ENCODE measurements at places on chromosomes 4 and X. TPM values are rescaled to one million over a fixed set of nuclear protein-coding genes. Genes with fewer than 3 reads are reported as not detected.

Gene MAGEA8
- total RNA-seq, result 4.3 TPM

Gene AKAP14
- not detected for total RNA-seq

Gene HMX1
- not detected for total RNA-seq

Gene KCNIP4
- total RNA-seq, result 9.1 TPM

Gene CSAG2
- not detected for total RNA-seq

Gene WDFY3
- total RNA-seq, result 74.9 TPM

Gene AMTN
- total RNA-seq, result 0.96 TPM

Gene PRKG2
- total RNA-seq, result 0.96 TPM

Gene STARD8
- total RNA-seq, result 2.4 TPM

GRCh38 chr4:3780347-3781171, 14.4 kb downstream of the ADRA2C start:
- peak; percentile 25 for DNase-seq

DNA sequence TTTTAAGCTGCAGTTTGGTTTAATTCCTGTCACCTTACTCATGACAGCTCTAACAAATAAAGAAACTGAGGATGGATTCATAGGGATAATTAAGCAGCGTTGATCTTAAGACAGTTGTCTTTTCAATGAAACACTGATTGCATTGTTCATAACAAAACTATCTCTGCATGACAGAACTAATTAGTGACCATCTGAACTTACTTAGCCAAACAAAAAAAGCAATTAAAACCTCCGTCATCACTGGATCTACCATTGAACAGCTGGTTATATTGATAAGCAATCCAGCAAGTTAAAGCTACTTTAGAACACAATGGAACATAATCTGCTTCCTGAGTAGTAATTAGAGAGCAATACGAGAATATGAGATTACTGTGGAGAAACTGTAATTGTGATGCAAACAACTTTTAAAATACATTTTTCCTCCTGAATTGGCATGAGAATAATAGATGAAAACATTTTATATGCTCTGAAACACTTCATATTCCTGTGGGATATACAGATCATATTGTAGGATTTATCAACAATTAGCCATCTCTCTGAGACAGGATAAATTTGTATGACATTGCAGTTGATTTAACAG, 2576.8 kb downstream of the PCDH7 start:
- DNase-seq, result peak; percentile 8

- no peak for DNase-seq
Observed at GRCh38 chr4:55838356-55838755, 15.1 kb upstream of the EXOC1 start.

GRCh38 chr4:41538887-41539498, 1.0 kb downstream of the LIMCH1 start:
- DNase-seq, result peak; percentile 29

GRCh38 chr4:4950561-4951290, 68.5 kb downstream of the CYTL1 start:
- no peak for DNase-seq

- no peak for DNase-seq
Observed at GRCh38 chrX:141839856-141840255, 1.7 kb downstream of the MAGEC3 start.

DNA sequence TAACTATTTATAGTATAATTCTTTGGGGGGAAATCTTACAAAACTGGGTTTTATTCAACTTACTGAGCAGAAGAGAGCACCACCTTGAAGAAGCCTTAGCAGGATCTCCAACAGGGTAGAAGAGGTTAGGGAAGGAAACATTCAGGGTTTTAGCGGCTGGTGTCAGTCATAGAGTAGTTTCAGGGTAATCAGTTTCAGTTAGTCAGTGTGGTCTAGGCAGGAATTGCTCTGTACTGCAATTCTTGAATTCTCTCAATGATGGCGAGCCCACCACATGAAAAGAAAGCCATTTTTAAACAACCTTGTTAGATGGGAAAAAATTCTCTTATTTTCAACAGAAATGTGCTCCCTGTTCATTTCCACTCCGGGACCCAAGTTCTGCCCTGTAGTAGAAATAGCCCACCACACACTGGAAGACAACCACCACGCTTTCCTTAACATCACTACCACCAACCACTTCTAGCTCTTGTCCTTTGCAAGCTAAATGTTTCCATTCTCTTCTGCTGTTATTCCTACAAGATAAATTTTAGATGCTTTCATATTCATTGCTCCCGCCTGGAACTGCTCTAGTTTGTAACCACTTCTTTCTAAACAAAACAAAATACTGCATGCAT, 25.9 kb downstream of the COL25A1 start:
- no peak for DNase-seq

- no peak for DNase-seq
Observed at GRCh38 chr4:180106122-180106521, 2137.1 kb upstream of the TENM3 start.

DNA sequence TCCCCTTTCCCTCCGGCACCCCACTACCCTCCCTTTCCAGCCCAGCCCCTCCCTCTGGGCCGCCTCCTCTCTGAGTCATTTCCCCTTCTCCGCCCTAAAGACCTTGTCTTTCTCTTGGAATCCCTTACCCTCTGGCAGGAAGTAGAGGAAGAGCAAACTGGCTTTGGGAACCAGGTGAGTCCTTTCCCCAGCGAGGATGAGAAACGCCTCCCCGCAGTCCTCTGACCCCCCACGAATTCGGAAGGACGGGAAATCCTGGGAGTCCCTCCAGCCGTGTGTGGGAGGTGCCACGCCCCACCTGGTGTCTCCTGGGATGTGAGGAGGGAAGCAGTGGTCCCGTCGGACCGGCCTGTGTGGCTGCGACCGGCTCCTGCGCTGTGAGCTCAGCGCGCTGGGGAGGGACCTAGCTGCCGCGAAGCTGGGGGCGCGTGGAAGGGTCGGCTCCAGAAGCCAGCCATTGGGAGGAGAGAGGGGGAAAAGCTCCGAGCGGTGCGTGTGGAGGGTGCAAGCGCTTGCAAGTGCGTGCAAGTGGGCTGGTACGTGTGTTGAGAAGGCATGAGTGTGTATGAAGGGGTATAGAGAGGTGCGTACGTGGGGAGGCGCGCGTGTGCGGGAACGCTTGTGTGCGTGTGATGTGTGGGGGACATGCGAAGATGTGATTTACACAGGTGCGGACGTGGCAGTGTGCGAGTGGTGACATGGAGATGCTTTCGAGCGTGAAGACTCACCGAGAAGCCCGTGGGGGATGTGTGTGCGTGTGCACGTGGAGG, 46.3 kb downstream of the TEX13B start:
- DNase-seq, result no peak

DNA sequence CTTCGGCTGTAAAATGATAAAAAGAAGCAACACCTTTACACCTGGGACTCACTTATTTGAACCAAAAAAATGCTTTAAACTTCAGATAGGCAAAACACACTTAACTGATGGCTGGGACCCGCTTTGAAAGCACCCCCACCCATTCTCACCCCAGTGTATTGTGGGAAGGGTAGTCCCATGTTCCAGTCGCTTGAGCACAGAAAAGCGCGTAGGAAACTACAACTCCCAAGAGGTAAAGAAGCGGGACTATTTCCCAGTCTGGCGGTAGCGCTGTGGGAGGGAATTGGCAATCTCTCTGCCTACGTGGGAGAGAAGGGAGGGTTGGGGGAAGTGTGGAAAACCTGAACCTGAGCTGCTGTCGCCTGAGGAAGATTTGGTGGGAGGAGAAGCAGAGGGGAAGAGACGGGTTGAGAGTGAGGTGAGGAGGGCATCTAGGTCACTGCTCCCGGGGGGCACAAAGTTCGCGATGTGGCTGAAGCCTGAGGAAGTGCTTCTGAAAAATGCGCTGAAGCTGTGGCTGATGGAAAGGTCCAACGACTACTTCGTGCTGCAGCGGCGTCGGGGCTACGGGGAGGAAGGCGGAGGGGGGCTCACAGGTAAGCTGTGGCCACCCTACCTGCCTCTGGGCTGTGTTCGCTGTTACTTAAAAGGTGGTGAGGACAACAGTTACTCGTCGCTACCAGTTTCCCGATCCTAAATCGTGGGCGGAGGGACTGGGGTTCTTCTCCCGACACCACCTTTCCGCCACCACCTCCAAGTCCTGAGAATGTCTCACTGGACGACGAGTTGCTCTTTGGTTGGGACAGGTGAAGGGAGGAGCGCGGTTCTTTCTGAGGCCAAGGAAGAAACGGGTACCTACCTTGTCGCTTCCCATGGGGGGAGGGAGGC, at the start of gene TBC1D8B:
Gene TBC1D8B, plus strand, starts transcription at position 286 of the 888 bp plus-strand sequence. Its CDS starts 181 bp downstream, at position 467.
- DNase-seq, result peak; percentile 96

GRCh38 chr4:139825523-139826014, 159.9 kb downstream of the MGST2 start:
- DNase-seq, result no peak

- no peak for DNase-seq
Observed at GRCh38 chrX:121641560-121641959, 594.1 kb downstream of the GLUD2 start.

- no peak for DNase-seq
Observed at GRCh38 chr4:174199735-174200134, 83.7 kb downstream of the FBXO8 start.

- peak; percentile 12 for DNase-seq
Observed at GRCh38 chrX:138191998-138192397, 519.5 kb downstream of the FGF13 start.

GRCh38 chr4:35789899-35790574, 454.3 kb downstream of the ARAP2 start:
- no peak for DNase-seq

DNA sequence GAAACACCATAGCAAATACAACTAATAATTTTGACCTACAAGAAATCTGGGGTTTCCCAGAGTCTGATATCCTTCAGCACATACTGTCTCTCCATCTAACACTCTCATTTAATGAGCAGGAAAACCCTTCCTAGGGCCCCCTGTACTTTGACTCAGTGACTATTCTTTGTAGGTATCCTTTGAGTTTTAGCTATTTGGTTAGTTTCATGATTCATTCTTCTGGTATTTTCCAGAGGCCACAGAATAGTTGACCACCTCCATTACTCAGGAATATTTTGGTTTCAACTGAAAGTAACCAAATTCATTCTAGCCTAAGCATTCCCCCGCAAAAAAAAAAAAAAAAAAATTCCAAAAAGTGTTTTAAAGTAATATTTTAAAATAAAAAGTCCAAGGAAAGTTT, 140.0 kb downstream of the IDS start:
- no peak for DNase-seq

- DNase-seq, result no peak
Observed at GRCh38 chr4:2835978-2836377, 7.7 kb upstream of the ADD1 start.

GRCh38 chrX:140664939-140665338, 44.6 kb upstream of the LINC00632 start:
- peak; percentile 4 for DNase-seq

DNA sequence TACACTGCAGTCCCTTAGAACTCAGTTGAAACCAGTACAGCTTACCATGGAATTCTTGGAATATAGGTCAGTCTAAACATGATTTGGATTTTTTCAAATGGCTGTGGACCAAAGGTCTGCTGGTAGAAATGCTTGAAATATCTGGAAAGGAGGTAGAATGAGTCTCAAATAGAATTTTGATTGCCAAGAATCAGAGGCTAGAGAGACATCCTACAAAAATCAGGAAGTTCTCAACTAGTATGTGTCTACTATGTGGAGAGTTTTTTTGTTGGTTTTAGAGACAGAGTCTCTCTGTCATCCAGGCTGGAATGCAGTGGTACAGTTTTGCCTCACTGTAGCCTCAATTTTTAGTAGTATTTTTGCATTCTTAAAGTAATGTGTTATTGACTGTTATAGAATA, 53.6 kb downstream of the PAQR3 start:
- DNase-seq, result no peak

DNA sequence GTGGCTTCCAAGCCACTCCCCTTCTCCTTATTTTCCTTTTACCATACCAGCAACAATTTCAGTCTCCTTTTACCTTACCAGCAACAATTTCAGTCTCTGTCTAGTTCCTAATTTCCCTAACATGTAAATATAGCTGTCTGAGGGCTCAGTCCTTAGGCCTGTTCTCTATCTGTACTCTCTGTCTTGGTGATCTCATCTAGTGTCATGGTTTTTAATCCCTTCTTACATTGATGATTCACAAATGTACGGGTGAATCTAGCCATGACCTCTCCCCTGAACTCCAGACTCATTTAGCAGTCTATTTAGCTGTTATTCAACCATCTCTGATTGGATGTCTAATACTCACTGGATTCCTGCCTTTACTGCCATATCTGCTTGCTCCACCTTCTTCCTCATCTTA, 7.2 kb downstream of the IL15 start:
- no peak for DNase-seq

- DNase-seq, result no peak
Observed at GRCh38 chrX:111868726-111869638, 7.0 kb upstream of the TRPC5OS start.

DNA sequence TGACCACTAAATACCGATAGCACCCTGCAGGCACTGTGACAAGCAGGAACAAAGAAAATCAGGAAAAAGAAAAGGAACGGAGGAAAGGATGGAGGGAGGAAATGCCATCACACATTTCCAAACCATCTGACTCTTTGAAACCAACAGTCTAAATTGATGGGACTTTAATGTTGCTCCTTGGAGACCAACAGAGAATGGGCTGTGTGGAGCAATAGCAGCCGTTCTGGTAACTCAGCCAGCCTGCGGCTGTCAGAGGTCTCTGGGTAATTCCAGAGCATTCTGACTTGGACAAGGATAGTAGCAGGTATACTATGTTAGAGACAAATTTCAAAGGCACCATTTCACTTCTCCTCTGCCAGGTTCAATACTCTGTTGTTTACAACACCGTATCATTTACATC, 18.0 kb downstream of the PARM1 start:
- DNase-seq, result no peak

- no peak for DNase-seq
Observed at GRCh38 chr4:3505231-3505630, 27.0 kb downstream of the LRPAP1 start.

DNA sequence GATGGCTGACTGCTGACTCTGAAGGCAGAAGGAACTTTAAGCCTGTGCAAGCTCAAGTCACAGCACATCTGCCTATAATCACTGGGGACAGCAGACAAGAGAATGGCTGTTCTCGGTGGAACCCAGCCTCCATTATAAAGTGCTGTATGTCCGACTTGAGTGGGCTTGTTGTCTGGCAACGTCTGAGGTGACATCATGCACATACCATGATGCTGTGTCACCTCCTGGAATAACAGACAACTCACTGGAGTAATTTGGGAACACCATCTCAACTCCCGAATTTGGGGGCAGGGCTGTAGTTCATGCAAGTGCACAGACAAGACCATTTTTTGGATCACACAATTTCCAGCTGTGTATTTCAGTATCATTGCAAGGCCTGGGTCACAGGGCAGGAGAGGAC, 59.8 kb upstream of the GPM6B start:
- DNase-seq, result no peak

All from umbilical cord (tissue), 2 donors.